Activated CD4-positive, CD25-positive, alpha-beta regulatory T cell treated with anti-CD3 and anti-CD28 coated beads, Interleukin-2, amount 50 U/mL, for 72 hours (primary cell): ENCODE measurements at places on chromosomes 2 and 18.

- DNase-seq: peak; percentile 34
Observed at GRCh38 chr2:47569658-47570475, 166.9 kb downstream of the MSH2 start.

GRCh38 chr2:151306621-151307020 lies 17.2 kb upstream of the NMI start:
- no peak for DNase-seq

- DNase-seq: no peak
Observed at GRCh38 chr2:241860184-241861078, 1.7 kb upstream of the PDCD1 start.

DNA sequence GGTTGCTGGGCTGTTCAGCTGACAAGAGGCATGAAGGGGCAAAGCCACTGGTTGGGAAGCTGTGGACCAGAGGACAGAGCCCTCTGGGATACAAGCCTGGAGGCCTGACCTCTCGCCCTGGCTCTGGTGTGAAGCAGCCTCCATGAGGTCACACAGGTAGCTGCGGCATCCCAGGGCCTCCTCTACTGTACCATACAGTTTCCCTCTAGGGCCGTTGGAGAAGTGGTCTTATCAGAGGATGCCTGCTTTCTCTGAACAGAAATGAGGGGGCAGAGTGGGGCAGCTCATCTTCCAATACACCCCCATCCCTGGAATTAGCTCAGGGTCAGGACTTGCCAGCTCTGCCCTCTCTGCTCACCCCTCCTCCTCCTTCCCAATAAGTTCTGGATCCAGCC lies 135.1 kb upstream of the SMAD2 start:
- DNase-seq: no peak

GRCh38 chr2:170156592-170156991 lies 21.4 kb upstream of the MYO3B start:
- DNase-seq: no peak

DNA sequence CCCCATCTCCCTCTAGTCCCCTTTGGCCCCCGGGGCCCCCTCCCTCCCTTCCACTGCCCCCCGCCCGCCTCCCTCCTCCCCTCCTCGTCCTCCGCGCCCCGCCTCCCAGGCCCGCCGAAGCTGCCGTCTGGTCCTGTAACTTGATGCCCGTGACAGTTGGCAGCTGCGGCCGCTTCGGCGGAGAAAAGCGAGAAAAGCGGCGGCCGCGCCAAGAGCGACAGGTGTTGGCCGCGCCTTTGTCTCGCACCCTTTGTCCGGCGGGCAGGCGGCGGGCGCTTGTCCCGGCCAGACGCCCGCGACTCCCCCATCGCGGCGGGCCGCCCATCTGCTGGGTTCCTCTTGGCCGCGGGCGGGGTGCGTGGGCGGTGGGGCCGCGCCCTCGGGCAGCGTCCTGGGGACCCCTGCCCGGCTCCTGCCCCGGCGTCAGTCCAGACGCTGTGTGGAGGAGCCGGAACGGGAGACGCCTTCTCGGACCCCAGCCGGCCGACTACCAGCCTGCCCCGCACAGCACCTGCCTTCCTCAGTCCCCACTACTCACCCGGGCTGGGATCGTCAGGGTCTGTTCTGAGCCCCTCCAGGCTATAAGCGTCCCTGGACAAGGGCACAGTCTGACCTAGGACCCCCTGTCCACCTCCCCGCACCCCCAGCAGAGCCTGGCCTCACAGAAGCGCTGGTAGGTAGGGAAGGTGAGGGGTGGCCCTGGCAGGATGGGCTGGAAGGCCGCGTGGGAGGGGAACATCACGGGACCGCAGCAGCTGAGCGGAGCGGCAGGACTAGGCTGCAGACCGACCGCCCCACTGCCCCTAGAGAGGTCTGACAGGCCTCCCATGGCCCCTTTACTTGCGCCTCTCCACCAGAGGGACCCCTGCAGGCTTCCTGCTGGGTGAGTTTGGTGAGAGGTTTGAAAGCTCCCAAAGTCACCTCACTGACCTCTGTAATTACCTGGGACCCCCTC lies 1.2 kb upstream of the HES6 start:
- no peak for DNase-seq

DNA sequence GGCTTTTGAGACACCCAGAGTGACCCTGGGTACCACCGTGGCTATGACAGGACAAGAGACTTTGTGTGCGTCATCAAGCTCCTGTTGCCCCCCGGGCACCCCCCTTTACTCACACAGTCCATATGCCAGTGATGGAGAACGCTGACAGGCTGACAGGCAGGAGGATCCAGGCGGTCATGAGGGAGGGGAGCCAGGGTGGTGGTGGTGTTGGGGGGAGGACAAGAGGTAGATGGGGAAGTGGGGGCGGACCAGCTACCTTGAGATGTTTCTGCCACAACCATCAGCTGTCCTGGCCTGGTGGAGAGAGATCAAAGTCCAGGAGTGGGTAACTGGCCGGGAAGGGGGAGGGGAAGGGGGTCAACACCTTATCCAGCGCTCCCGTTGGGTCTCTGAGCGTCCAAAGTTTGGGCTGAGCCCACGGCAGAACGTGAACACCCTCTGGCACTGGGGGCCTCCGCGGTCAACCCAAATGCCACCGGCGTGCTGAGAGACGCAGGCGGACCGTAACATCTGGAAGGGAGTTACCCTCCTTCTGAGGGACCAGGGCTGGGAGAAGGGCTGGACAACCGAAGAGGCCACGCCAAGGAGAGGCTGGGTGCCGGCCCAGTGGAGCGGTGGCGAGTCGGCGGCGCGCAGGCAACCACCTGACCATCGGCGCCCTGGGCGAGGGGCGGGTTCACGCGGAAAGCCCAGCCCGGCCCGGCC lies 575 bp downstream of the TMEM150A start:
- peak; percentile 58 for DNase-seq

- DNase-seq: no peak
Observed at GRCh38 chr2:218041302-218042168, 27.5 kb upstream of the RUFY4 start.

DNA sequence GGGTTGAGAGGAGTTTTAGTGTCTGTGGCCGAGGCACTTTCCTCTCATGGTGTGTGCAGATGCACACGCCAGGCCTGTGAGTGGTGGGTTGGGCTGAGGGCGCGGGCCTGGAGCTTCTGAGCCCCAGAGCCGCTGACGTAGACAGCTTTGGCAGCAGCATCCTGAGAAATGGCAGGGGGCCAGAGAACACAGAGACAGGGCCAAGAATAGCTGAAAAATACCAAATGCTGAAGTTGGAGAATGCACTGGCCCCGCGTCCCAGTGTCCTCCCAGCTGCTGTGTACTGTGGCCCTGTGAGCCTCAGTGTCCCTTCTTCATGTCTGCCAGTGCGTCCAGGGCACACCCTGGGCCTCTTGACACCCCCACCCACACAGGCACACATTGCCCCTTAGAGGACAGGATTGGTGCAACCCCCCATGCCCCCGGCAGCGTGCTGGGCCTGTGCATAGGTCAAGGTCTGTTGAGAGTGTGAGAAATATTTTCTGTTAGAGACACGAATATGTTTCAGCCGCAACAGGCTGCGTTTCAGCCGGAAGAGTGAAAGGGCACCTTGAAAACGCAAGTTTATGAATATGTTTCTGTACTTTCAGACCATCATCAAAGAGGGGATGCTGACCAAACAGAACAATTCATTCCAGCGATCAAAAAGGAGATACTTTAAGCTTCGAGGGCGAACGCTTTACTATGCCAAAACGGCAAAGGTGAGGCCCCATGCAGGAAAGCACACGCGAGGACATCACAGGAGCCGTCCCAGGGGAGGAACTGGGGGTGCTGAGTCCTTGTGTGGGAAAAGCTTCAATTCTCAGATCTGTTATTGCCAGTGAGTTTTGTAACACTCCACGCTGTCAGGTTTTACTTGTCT lies 33.6 kb downstream of the DGKD start:
- DNase-seq: no peak

- no peak for DNase-seq
Observed at GRCh38 chr2:175234153-175234552, 52.6 kb upstream of the ATP5MC3 start.
